ENCODE measurements at places on chromosomes 6 and 20.
A peak's percentile ranks its signal among the peaks of the same experiment; 100 is the strongest.

GRCh38 chr20:48784273-48784641 is 43.5 kb downstream of the PREX1 start:
- DNase-seq = no peak

- DNase-seq = no peak
These were observed 9.1 kb upstream of the MANBAL start for GRCh38 chr20:37280403-37280802.

DNA sequence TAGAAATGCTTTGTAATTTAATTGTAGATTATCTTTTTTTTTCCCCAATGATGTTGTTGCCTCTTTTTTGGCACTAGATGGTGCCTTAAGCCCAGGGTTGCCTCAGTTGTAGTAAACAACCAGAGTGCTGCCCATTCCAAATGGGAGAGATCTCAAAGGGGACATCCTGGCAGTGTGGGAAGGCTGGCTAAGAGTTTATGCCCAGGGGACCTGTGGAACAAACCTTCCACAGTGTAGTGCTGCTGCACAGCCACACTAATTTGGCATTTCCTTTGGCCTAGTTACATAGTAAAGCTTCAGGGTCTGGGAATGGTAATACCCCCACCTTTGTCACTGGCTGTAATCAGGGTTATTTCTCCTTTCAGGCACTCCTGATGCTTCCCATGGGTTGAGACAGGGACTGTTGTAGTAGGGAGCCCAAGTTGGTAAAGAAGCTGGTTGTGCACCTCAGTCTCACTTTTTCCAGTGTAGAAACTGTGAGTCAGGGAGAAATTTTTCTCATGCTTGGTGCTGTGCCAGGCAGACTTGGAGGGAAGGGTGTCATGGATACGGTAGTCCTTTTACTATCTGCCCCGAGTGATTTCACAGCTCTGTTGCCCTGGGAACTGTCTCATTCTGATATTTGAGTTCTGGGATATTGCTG is 177.8 kb upstream of the ECI2 start:
- DNase-seq = peak; percentile 14

- DNase-seq = no peak
These were observed 28.1 kb downstream of the ADGRF5 start for GRCh38 chr6:46893648-46894047.

GRCh38 chr6:137904822-137905617 is 38.0 kb downstream of the TNFAIP3 start:
- DNase-seq = no peak

DNA sequence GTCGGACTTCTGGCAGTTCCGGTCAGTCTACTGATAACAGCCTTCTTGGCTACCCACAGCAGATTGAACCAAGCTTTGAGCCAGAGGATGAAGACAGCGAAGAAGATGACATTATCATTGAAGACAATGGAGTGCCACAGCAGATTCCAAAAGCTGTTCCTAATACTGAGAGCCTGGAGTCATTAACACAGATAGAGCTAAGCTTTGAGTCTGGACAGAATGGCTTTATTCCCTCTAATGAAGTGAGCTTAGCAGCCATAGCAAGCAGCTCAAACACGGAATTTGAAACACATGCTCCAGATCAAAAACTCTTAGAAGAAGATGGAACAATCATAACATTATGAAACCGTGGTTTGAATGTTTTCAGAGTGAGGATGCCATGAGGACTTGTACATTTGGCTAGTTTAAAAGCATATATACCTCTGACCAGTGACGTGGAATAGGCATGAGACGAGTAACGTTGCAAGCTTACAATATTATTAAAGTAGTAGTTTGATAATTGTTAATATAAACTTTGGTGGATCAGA is 18.8 kb downstream of the PARD6B start:
- DNase-seq = no peak

DNA sequence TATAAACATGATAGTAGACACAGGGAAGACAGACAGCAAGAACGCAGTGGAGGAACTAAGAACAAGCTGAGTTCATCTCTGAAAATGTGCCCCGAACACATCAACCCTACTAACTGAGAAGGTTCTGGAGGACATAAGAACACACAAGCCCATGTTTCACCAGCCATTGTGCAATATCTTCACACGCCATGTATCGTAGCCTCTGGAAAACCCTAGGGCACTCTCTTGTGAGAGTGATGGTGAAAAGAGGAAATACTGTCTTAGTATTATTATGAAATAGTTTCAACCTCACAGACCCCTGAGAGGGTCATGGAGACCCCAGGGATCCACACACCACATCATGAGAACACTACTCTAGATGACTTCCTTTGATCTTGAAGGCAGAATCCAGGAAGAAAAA is 26.1 kb upstream of the FOXF2 start:
- DNase-seq = no peak

DNA sequence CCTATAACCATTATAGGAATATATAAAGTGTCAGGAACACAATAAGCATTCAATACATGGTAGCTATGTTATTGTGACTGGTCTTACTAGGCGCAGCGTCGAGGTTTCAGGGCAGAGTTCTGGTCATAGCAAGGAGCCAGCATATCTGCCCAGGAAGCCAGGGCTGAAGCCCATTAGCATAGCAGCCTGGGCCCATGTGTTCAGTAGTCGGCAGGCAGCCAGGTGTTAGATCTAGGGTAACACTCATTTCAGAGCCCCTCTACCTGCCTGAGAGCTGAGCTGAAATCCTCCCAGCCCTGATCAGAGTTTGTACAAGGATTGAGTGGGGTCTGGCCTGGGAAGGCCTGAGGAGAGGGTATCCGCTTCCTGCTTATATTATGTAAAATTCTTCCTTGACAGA is 32.1 kb downstream of the C20orf173 start:
- no peak for DNase-seq

DNA sequence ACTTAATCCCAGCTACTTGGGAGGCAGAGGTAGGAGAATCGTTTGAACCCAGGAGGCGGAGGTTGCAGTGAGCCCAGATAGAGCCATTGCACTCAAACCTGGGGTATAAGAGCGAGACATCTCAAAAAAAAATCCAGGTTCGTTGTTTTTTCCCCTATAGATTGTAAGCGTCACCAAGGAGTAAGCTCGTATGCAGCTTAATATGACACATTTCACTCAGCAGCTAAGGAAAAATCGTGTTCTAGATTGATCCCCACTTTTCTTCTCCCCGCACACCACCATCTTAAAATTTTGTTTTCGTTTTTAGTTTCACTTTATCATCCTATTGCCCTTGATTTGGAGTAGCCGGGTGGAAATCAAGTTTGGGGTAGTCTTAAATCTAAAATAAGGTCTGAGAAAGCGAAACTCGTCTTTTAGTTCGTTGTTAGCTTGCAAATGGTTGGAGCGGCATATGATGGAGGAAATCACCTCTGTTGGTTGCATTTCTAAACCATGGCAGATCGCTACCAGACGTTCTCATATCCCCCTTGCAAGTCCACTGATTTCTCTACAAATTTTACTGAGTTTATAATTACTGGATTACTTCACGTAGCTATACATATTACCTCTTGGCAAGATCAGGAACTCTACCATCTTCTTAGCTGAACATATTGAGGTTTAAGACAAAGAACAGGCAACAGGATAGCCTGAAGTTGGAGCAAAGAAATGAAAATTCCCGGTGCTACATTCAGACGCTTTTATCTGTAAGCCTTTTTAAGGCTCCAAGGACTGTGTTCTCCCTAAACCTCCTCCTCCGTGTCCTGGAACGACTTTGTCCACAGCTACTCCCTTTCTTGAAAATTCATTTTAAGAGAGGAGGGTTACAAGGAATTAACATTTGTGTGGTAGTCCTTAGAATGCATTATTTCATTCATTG is 91.1 kb upstream of the BTN3A2 start:
- DNase-seq = no peak

- DNase-seq = peak; percentile 41
These were observed 29.5 kb downstream of the TCF21 start for GRCh38 chr6:133918208-133918930.

- peak; percentile 31 for DNase-seq
These were observed 44.3 kb downstream of the USP49 start for GRCh38 chr6:41850861-41851260.

GRCh38 chr20:59785669-59785959 is 147.8 kb downstream of the SYCP2 start:
- DNase-seq = no peak

DNA sequence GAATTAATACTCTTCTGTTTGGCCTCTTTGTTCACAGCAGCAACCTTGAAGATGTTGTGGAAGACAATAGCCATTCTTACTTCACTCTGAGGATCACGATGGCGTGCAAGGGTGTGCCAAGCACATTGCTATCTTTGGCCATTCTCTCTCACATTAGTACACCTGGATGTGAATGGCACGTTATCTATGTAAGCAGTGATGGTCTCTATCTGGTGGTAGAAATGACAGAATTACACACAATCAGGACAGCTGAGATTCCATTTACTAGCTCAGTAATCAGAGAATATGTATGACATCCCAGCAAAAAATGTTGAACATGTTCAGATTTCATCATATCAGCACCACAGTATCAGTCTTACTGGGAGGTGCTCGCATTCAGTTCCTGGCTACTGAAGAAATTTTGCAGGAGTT is 116.2 kb downstream of the LCA5 start:
- no peak for DNase-seq
